Non-pigmented ciliary epithelial cell (primary cell): ENCODE measurements at places on chromosomes 7 and 10.

GRCh38 chr10:114831186-114831867, 9.7 kb downstream of the FHIP2A start:
- no peak for DNase-seq

DNA sequence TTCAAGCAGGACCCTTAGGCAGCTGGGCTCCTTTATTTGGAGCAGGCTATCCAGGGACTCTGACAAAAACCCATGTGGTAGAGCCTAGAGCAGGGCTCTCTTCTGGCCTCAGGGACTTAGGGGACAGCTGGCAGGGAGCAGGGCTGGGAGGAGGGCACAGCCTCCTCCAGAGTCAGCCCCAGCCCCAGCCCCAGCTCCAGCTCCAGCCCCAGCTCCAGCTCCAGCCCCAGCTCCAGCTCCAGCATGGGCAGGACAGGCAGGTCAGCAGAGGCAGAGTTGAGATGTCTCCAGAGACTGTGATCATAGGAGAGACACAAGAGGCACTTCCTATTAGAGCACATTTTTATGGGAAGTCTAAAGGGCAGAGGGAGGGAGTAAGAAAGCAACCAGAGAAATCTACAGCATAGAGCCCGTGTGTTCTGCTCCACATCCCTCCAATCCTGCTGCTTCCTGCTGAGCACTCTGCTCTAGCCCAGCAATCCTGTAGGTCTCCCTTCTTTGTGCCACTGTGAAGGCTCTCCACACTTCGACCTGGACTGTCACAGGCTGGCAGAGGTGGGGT, 13.3 kb upstream of the C10orf53 start:
- no peak for DNase-seq

DNA sequence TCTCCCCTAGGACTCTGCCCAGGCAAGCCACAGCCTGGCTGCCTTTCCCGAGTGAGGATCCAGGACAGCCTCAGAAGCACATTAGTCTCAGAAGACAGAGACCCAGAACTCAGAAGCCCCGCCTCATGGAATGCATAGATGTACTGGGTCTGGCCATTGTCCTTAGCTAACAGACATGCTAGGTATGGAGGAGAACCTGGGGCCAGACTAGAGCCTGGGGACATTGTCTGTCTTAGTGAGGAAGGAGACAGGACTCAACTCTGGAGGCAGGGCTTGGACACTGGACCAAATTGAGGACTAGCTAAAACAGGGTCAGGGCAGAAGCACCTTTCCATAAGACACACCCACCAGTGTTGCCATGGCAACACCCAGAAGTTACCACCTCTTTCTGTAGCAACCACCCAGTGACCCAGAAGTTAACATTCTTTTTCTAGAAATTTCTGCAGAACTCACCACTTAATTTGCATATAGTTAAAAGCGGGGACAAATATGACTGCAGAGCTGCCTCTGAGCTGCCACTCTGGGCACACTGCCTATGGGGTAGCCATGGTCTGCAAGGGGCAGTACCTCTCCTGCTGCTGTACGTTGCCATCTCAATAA, 27.5 kb downstream of the TLX1 start:
- no peak for DNase-seq

GRCh38 chr10:86657011-86657395, 2.7 kb downstream of the OPN4 start:
- DNase-seq: no peak

DNA sequence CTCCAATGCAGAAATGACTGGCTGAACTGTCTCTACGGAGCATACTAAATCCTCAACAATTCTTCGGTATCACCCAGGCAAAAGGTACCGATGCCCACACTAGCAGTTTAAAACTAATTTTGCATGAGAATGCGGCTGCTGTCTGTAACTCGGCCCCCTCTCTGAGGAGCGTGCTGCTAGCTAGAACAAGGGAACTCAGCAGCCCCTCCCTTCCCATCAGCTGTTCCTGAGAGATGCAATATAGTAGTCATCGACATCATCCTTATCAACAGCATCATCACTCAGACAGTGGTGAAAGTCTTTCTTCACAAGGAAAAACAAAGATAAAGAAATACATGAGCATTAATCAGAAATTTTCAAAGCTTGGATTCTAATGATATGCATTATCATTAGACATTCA, 189.1 kb upstream of the FRMD4A start:
- DNase-seq: no peak

- DNase-seq: no peak
These were observed 7.2 kb downstream of the ZNF862 start for GRCh38 chr7:149845257-149845980.

DNA sequence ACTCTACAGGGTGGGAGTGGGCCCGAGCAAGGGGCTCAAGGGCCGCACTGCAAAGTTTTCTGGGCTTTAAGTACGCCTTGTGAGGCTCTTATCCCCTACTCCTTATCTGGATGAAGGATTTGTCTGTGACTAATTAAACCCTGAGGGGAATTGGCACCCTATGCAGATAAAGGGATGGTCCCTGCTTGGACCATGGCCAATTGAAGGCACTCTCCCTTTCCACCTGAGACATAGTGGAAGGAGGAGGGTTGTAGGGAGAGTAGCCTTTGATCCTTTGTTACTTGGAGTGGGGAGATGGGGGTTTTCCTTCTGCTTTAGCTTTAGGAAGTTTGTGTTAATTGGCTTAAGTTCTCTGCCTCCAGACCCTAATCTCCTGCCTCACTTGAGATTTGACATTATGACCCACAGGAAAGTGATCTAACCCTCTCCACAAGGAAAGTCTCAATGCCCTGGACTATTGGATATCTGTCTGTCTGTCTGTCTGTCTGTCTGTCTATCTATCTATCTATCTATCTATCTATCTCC, 1158.8 kb upstream of the SORCS1 start:
- DNase-seq: no peak

GRCh38 chr10:13158401-13158800, 3.0 kb upstream of the MCM10 start:
- no peak for DNase-seq

DNA sequence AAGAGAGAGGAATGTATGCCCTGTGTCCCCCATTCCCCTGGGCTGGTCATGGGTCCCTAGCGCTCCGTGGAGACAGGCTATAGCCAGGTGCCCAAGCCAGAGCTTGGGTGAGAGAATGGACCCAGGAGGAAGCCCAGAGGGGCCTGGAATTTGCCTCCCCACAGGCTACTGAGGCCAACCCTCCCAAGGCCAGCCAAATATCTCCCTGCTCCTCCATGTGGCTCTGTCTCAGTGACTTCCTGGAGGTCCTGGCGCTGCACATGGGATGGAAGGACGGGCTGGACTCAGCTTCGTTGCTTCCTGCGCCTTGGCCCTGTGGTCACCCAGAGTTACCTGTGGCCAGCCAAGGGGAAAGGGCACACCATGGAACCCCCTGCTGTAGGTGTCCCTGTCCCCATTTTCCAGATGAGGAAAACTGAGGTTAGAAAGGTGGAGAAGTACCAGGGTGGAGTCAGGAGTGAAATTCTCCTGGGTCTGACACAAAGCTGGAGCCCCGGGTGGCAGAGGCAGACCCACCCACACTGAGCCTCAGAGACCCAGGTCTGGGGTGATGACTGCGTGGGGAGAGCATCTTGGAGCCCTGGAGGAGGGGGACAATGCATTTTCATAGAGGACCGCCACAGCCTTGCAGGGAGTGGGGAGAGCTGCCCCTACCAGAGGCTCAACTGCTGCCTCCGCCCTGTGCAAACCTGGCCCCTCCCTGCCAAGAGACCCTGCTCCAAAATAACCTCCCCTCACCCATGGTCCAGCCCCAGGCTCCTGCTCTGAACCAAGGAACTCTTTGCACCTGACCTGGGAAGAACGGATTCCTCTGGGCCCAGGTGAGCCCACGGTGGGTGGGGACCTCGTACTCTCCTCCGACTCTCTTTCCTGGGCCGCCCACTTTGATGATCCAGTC, 42.6 kb downstream of the TMEM270 start:
- DNase-seq: no peak
